ENCODE measurements at places on chromosomes 16 and 17.

- no peak for DNase-seq
Measured at GRCh38 chr17:12693640-12694039, 27.9 kb downstream of the MYOCD start.

- DNase-seq: no peak
Measured at GRCh38 chr17:10556301-10557005, 7.0 kb upstream of the MYH2 start.

- DNase-seq: no peak
Measured at GRCh38 chr17:43679911-43680310, 18.2 kb upstream of the MEOX1 start.

DNA sequence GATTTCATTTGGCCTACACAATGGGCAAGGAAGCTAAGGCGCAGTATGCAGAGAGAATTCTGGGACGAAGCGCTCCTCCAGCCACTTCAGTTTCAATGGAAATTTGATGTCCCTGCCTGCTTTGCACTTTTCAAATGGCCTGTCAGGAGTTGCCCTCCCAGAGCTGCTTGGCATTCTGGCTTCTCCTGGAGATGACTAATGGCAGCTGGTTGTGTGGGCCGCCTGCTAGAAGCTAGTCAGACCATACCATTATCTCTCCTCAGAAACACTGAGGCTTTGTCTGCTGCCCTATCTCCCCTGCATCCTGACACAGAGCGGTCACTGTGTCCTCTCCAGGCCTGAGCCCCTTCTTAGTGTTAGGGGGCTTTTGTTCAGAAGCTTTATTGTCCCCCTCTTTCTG is 180.1 kb downstream of the SPECC1 start:
- peak; percentile 83 for DNase-seq

- no peak for DNase-seq
Measured at GRCh38 chr16:87086575-87086974, 230.6 kb downstream of the C16orf95 start.

All from hypothalamus (tissue), 51 donors.